ENCODE measurements at places on chromosomes 1 and 21. TPM values are rescaled to one million over a fixed set of nuclear protein-coding genes. Genes with fewer than 3 reads are reported as not detected.

The KRTAP19-3 gene
- not detected for total RNA-seq

- DNase-seq: no peak
These were observed 149.3 kb upstream of the KIAA0040 start for GRCh38 chr1:175341631-175342429.

- no peak for DNase-seq
These were observed 93.3 kb upstream of the WNT4 start for GRCh38 chr1:22236166-22236565.

GRCh38 chr1:78044796-78045562 is 787 bp upstream of the GIPC2 start:
- DNase-seq: no peak

The RABIF gene
- total RNA-seq: 9.2 TPM

- DNase-seq: no peak
These were observed 112.8 kb downstream of the FAF1 start for GRCh38 chr1:50847303-50847702.

- DNase-seq: no peak
These were observed 37.3 kb downstream of the PLEKHO1 start for GRCh38 chr1:150186789-150187559.

The ZSWIM5 gene
- total RNA-seq: 1.6 TPM

The SHISAL2A gene
- total RNA-seq: 80.7 TPM

GRCh38 chr1:200161801-200162200 is 134.3 kb downstream of the NR5A2 start:
- no peak for DNase-seq

GRCh38 chr1:17097787-17098186 is 21.5 kb downstream of the PADI2 start:
- DNase-seq: no peak

The SAMD13 gene
- total RNA-seq: not detected

GRCh38 chr1:164310166-164310565 is 248.8 kb upstream of the PBX1 start:
- no peak for DNase-seq

GRCh38 chr1:20440785-20441200 is 45.2 kb downstream of the CAMK2N1 start:
- peak; percentile 36 for DNase-seq

GRCh38 chr1:242005866-242006535 is 7.1 kb upstream of the MAP1LC3C start:
- no peak for DNase-seq

DNA sequence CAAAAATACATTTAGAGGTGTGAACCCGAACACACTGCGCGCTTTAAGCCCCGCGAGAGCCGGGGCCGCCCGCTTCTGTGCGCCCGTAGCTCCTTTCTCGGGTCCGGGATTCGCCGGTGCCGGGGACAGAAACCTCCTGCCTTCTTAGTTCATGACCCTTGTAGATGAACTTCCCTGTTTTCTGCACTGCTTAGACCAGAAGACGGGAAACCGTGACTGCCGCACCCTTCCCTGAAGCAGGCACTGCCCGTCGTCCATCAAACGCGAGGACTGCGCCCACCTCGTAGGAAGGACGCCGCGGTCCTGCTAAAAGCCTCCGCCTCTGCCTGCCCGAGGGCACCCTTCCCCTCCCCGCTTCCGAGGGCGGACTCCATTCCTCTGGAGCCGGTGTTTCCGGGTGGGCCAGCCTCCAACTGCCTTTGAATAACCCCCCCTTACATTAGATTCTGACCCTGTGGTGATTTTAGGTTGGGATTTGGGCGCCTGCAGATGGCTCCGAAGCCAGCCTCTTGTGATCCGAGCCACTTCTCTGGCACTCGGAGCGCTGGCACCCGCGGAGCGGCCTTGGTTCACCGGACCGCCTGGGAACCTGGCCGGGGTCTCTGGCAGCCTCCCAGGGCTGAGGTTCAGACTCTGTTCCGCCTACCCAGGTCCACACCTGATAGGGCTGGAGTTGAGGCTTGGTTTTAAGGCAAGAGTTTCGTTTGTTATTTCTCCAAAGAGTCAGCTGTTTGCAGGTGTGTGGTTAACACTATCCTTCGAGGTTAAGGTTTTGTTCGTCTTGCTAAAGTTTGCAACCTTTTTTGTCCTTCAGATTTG is 1.2 kb upstream of the PTTG1IP start:
- DNase-seq: no peak

The VWA5B1 gene
- not detected for total RNA-seq

- no peak for DNase-seq
These were observed 216.0 kb downstream of the DENND1B start for GRCh38 chr1:197559244-197559643.

The MRPL39 gene
- 10.6 TPM for total RNA-seq

GRCh38 chr1:200338451-200338850 is 71.4 kb downstream of the ZNF281 start:
- DNase-seq: no peak

The LCE1E gene
- total RNA-seq: not detected

DNA sequence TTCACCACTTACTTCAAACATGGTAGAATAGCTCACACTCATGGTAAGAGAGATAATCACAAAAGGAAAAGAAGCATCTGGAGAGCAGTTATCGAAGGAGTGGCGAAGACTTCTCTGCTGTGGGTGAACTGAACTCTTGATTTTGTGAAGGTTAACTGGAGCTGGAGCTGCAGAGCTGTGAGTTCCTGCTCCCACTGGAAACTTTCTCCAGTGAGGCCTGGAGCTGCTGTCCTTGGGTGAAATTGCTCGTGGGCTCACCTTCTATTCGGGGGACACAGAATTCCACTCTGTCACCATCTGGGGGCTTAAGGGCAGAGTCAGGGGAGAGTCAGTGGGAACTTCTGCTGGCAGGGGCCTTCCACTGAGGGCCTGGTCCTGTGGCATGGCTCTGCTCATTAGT is 45.9 kb downstream of the MAB21L3 start:
- no peak for DNase-seq

The KIF17 gene
- not detected for total RNA-seq

- DNase-seq: no peak
These were observed 42.4 kb upstream of the ROR1 start for GRCh38 chr1:63731117-63732043.

DNA sequence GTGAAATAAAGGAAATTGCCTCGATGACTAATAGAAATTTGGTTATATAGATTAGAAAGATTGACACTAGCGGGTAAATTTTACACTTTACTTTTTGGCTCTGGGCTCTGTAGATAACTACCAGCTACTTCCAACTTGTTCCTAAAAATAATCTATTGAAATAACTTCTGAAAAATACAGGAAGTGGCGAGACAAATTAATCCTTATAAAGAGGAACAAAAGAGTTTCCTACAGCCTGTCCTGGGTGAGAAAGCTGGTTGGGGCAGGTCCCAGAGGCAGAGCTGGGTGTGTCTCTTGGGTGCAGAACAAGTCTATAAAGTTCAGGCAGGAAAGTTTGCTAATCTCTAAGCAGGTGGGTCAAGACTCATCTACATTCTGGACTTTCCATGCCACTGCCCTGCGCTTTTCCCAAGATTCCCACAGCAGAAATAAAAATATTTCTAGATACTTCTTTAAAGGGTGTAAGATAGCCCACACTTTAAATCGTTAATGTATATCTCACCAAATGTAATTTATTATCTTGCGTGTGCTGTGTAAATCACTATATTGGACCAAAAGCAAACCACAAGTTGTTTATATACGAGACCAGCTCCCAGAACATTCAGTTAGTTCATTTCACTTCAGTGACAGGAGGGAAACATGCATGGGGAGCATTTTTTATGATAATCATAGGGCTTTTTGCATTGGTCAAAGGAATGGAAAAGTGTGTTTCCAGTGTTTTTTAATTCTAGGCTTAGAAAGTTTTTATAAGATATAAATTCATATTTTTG is 70.1 kb upstream of the NRIP1 start:
- no peak for DNase-seq

The FCGR3B gene
- total RNA-seq: not detected

The DYNLT5 gene
- not detected for total RNA-seq

The ARHGEF16 gene
- total RNA-seq: 0.23 TPM

The CADM3 gene
- total RNA-seq: not detected

DNA sequence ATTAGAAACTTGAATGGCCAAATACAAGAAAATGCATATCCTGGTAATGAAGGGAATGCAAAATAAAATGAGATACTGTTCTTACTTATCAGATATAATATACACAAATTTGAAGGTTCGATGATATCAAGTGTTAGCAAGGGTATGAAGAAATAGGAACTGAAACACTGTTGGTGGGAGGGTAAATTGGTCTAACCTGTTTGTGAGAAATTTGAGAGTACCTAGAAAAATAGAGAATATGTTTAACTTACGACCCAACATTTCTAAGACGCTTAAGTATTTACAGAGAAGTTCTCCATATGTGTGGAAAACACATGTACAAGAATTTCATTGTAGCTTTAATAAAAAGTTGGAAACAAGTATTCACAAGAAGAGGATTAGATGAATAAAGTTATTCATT is 25.9 kb downstream of the ATG4C start:
- no peak for DNase-seq

GRCh38 chr1:187374082-187374481 is 545.3 kb downstream of the PLA2G4A start:
- DNase-seq: no peak

The LPAR3 gene
- total RNA-seq: 0.76 TPM

DNA sequence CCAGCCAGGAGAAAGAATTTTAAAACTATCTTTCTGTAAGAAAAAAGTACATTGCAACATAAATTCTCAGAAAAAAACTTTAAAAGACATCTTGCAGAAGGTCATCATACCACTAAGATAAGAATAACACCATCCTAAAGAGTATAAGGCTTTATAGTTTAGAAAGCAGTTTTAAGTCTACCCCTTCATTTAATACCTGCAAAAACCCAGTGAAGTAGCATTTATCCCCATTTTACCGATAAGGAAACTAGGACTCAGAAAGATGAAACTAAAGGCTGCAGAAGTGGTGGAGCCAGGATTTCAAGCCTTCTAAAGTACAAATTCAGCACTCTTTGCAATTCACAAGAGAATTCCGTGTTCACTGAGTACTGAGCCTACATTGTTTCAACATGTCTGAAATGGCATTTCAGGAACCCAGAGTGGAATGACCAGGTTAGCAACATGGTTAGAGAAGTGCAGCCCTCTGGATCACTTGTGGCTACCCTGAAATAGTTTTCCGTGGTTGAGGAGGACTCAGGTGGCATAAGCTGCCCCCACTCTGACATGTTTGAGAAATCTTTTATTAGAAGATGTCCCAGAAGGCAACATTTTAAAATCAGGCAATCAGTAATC is 6.7 kb downstream of the MYCL start:
- no peak for DNase-seq

GRCh38 chr1:97074771-97075170 is 353.2 kb downstream of the PTBP2 start:
- no peak for DNase-seq

DNA sequence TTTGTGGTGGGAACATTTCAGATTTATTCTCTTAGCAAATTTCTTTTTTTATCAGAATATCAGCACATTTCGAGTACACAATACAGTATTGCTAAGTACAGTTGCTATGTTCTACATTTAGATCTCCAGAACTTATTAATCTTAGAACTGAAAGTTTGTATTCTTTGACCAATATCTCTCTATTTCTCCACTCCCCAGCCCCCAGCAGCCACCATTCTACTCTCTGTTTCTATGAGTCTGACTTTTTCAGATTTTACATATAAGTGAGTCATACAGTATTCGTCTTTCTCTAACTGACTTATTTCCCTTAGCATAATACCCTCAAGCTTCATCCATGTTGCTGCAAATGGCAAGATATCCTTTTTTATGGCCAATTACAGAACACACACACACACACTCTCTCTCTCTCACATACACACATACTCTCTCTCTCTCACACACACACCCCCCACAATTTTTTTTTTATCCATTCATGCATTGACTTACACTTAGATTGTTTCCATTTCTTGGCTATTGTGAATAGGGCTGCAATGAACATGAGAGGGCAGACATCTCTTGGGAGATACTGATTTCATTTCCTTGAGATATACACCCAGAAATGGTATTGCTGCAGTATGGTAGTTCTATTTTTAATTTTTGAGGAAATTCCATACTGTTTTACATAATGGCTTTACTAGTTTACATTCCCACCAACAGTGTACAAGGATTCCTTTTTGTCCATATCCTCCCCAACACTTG is 15.7 kb downstream of the RPTN start:
- DNase-seq: no peak

The SYF2 gene
- total RNA-seq: 68.9 TPM

- no peak for DNase-seq
These were observed 392.5 kb upstream of the ESRRG start for GRCh38 chr1:217115404-217116380.

DNA sequence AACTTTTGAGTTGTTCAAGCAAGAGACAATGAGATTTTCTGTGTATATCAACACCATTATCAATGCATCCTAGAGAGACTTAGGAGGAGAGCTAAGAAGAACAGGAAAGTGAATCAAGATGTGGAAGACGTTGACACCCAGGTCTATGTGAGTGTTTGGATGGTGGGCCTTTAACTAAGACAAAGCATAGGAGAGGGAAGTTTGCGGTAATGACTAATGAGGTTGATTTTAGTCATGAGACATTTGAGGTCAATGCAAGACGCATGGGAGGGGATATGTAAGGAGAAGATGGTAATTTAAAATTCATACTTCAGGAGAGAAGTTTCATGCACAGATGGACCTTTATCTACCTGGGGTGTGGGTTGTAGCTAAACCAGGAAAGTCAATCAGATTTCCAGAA is 269.6 kb downstream of the VAV3 start:
- DNase-seq: no peak

DNA sequence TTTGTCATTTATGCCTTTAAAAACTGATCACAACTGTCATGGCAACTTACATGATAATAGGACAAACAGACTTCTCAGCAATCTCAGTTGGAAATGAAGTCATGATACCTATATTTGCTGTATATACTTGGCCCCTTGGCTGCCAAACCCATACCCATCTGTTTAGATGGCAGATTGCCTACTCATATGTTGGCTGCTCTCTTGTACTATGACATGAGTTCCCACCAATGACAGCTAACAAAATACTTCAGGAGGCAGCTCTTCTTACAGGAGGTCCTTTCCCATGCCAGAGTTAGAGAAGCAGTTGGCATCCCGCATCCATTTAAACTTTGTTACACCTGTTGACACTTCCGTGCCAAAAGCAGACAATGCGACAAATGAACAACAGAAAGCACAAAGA is 603.1 kb upstream of the ADGRL2 start:
- no peak for DNase-seq

The SPRR3 gene
- not detected for total RNA-seq

DNA sequence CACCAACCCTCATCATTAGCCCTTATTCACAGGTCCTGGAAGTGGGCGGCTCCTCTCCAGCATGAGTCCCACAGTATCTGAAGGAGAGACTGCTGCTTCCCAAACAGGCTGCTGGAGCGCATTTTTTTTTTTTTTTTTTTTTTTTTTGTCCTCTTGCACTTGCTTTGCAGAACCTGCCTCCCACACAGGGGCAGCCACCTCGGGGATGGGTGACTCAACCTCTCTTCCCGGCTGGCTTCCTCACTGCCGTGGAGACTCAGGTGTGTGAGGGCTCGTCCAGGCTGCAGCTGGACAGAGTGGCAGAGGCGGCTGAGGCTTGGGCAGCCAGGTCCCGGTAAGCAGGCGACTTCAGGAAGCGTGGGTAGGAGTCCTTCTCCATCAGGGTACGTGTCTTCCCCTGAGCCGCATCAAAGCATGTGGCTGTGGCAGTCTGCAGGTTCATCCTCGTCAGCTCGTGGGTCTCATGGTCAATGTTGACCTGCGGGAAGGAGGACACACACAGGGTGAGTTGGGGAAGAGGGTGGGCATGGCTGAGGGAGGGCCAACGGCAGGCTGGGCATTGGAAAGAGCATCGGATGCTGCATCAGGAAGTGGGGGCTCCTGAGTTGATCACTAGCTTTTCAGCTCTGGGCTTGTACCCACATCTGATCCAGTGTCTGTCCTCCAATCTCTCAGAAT is 4.0 kb downstream of the RGS16 start:
- DNase-seq: no peak

- DNase-seq: no peak
These were observed 112.2 kb downstream of the LRRC7 start for GRCh38 chr1:69679965-69680364.

All from T-cell (primary cell).